Panc1 (cell line): ENCODE measurements at places on chromosomes 3 and 15. TPM values are rescaled to one million over a fixed set of nuclear protein-coding genes. Genes with fewer than 3 reads are reported as not detected.
A peak's percentile ranks its signal among the peaks of the same experiment; 100 is the strongest.

- DNase-seq: no peak
Observed at GRCh38 chr15:38861108-38861507, 296.5 kb upstream of the RASGRP1 start.

- DNase-seq: no peak
Observed at GRCh38 chr3:47398228-47398627, 17.4 kb downstream of the PTPN23 start.

GRCh38 chr15:101280007-101280406, 2.7 kb upstream of the SELENOS start:
- no peak for DNase-seq

DNA sequence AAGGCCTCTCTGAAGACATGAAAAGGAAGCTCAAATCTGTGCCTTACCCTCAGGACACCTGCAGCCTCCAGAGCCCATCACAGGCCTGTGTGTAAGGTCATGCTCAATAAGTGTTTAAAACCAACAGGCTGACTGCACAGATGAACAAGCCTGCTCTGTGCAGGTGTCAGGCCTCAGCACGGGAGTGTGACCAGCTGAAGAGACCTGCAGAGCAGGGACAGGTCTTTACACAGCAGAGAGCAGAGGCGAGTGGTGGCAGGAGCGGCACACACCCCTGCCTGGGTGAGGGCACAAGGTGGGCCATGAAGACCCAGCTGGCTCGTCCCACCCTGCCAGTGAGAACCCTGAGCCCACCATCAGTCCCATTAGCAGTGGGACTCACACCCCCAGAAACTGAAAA, 56.9 kb downstream of the ROPN1B start:
- no peak for DNase-seq

DNA sequence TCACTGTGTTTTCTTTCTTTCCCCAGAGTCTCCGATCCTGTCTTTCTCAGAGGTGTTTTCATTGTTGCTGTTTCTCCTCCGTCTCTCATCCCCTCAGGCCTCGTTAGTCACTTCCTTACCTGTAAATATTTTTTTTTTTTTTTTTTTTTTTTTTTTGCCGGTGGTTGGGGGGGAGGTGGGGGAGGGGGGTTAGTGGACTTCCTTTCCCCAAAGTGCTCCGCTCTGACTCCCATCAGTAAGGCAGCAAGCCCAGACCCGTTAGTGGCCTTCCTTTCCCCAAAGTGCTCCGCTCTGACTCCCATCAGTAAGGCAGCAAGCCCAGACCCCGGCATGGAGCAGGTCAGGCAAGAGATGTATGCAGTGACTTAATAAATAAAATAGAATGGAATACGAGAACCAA, 97.1 kb upstream of the TNFAIP8L3 start:
- DNase-seq: no peak

GRCh38 chr15:65421360-65422215, 1.2 kb downstream of the IGDCC4 start:
- DNase-seq: no peak

GRCh38 chr3:168467115-168467714, 371.5 kb upstream of the GOLIM4 start:
- DNase-seq: no peak

DNA sequence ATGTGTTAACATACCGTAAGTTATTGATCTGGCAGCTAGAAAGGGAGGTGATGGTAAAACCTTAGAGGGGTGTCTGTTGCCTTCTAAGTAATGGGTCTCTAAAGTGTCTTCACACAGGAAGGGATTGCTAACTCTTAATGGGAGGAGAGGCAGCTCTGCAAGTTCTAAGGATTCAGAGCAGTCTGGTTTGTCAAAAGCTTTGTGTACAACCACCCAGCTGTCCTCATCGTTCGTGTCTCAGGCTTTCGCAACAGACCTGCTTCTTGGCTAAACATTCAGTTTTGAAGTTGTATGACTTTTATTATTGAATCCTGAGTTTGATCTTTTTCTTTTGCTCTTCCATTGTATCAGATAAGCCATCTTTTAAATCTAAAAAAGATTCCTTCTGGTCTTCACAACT, 404.9 kb downstream of the SQOR start:
- no peak for DNase-seq

DNA sequence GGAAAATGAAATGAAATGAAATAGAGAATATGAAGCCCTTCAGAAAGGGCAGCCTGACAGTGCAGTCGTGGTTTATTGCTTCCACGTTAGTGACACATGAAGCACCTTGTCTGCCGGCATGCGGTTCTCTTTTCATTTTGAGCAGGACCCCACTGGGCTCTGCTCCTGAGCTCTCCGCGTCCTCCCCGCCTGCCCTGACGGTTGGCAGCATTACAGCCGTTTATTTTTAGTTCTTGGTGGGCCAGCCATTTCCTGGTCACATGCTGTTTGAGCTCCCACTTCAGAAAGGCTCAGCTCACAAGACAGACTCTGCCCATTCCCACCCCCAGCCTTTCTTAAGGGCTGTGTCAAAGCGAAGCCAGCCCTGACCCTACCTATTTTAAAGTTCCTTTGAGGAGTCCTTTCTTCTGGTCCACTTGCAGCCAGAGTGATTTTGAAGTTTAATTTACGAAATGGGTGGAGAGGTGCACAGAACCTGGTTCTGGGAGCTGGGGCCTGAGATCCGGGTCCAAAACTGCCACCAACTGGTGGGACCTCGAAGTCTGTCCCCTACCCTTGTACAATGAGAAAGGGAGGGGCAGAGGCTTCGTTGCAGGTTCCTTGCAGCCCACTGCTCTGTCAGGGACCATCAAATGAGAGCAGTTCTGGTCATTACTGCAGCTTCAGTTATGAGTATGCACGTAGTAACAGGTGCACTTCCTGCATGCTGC, 60.1 kb downstream of the MGLL start:
- no peak for DNase-seq

GRCh38 chr15:56820333-56820732, 87.0 kb upstream of the ZNF280D start:
- DNase-seq: no peak

- DNase-seq: peak; percentile 67
Observed at GRCh38 chr3:67635257-67635656, 19.2 kb downstream of the SUCLG2 start.

TGM4 gene
- total RNA-seq: 0.46 TPM

FANCD2OS gene
- total RNA-seq: not detected

GRAMD1C gene
- total RNA-seq: 3.9 TPM

LIPH gene
- 19.9 TPM for total RNA-seq
